Chondrocyte (in vitro differentiated cells): ENCODE measurements at places on chromosomes 4 and X. TPM values are rescaled to one million over a fixed set of nuclear protein-coding genes. Genes with fewer than 3 reads are reported as not detected.
A peak's percentile ranks its signal among the peaks of the same experiment; 100 is the strongest.

DNA sequence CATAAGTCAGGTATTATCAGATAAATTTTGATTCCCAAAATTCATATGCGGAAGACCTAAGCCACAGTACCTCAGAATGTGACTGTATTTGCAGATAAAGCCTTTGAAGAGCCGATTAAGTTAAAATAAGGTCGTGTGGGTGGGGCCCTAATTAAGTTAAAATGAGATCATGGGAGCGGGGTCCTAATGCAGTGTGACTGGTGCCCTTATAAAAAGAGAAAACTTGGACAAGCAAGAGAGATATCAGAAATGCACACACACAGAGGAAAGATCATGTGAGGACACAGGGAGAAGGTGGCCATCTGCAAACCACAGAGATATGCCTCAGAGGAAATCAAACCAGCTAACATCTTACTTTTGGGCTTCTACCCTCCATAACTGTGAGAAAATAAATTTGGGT lies 236.1 kb downstream of the FBXO8 start:
- DNase-seq, result no peak

NRK gene
- total RNA-seq, result 12.7 to 30.6 TPM (median 13.1 TPM) in 3 replicates

GRCh38 chr4:159420162-159421057 lies 317.5 kb downstream of the RAPGEF2 start:
- DNase-seq, result no peak

DNA sequence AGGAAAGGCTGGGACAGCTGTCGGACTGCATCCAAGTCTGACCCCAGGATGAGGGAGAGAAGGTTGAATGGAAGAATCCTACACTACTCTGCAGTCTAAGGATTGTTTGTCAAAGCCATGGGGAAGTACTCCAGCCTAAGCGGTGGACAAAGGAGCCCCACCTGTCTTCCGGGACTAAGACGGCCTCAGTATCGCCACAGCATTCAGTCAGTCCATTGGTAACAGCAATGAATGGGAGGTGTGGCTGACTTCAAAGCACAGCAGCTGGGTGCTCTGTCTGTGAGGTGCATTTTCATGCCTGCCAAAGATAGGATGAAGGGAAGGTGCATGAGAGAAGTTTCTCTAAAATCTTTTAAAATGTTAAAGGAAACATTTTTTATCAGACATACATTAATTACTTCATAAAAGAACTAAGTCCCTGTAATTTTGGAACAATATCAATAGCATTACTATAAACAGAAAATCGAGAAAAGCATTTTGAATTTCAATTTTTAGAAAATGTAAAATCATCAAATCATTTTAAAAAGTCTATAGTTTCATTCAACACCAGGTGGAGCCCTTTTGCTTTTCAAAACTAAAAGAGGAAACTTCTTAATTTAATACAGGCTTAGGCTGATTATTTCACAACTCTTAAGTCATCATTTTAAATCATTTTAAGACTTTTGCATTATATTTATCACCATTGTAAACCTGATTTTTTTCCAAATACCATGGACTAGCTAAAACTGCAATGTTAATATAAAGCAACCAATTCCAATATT lies 27.6 kb upstream of the INTU start:
- DNase-seq, result no peak

TMEM35A gene
- 0.62 to 0.92 TPM (median 0.85 TPM) in 3 replicates for total RNA-seq

CXCL5 gene
- 0.22 TPM in 1 of 3 replicates, not detected in the others for total RNA-seq

DNA sequence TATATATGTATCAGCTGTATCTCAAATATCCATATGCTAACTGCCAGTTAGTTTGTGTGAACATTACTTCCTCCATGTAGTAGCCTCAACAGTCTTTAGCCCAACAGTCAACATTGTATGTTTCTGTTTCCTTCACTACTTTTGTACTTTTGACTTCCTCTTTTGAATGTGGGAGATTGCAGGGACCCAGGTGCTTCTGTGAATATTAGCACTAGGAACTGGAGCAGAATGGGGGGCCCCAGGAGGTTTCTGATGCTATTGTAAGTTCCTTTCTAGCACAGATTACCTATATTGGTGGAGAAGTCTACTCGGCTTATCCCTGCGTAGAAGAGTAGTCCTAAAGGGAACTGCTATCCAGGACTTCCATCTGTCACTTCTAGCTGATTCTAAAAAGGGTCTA lies 2.3 kb downstream of the PLAC8 start:
- DNase-seq, result no peak

SYTL5 gene
- total RNA-seq, result 0.26 to 0.92 TPM (median 0.27 TPM) in 3 replicates

DNA sequence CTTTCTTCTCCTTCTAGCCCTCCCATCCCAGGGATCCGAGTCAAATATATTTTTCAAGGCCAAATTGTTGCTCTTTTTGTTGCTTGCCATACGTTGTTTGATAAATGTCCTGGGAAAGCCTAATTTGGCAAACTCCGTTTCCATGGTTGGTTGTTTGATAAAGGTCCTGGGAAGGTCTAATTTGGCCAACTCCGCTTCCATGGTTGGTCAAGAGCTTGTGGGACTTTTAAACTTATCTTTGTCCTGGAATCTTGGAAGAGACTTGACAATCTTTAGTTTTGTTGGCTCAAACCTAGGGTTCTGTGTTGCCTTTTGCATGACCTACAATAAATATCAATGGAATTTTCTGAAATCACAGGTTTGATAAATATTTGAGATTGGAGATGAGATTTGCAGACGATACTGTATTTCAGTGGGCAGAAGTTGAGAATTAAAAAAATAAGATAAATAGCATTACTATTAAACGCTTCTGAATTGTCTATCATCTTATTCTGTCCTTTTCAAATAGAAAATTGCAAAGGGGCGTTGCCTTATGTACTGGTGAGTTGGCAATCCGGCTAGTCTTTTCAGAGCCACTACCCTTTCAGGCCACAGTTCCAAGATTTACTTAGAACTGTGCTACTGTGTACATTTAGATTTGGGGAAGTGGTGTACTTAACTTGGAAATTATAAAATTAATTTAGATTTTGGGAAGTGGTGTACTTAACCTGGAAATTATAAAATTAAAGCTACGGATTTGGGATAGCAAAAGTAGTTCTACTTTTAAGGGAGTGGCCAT lies 804 bp downstream of the OSTC start:
- no peak for DNase-seq

PRDM5 gene
- 9.3 to 14.0 TPM (median 10.6 TPM) in 3 replicates for total RNA-seq

- DNase-seq, result no peak
Measured at GRCh38 chrX:29728639-29729038, 486.7 kb upstream of the MAGEB2 start.

DNA sequence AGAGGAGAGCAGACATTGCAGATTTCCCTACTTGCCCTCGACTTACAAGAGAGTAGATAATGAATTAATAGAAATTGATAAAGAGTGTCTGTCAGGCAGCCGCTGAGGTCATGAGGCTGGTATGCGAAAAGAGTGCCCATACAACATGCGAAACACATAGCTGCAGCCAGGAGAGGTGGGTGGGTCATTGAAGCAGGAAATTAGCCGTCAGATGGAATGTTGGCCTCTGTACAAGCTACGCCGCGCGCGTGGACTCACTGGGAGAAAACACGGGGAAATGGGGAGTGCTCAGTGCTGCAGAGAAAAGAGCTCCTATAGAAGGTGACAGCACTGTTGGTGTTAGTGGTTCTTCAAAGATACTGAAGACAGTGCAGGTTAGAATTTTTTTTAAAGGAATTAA lies 125.1 kb downstream of the RAPGEF2 start:
- DNase-seq, result no peak

GRCh38 chr4:4762909-4763821 lies 96.3 kb upstream of the MSX1 start:
- peak; percentile 43 for DNase-seq

PDZD4 gene
- total RNA-seq, result 24.8 to 27.2 TPM (median 25.4 TPM) in 3 replicates

DNA sequence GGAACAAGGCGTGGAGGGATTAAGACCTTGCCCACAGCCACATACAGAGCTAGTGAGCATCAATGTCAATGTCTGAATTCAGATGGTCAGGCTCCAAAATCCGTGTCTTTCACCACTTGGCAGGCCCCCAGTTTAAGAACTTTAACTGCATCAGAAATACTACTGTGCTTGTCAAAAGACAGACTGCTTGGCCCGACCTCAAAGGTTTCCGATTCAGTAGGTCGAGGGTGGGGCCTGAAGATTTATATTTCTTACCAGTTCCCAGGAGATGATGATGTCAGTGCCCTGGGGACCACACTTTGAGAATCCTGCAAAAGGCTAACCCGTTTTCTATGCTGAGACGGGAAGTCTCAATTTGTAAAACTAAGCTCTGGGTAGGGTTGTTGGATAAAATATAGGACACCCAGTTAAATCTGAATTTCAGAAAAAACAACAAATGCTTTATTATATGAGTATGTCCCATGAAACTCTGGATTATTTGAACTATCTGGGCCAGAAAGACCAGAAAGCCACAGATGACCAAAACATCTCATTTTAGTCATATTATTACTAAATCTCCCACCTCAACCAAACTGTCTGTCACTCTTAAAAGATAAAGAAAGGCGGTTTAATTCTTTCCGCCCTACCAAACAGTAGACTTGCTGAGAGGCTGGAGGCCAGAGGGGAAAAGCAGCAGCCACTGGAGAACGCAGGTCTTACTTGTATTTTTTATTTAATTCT lies 42.7 kb downstream of the GATB start:
- no peak for DNase-seq

DNA sequence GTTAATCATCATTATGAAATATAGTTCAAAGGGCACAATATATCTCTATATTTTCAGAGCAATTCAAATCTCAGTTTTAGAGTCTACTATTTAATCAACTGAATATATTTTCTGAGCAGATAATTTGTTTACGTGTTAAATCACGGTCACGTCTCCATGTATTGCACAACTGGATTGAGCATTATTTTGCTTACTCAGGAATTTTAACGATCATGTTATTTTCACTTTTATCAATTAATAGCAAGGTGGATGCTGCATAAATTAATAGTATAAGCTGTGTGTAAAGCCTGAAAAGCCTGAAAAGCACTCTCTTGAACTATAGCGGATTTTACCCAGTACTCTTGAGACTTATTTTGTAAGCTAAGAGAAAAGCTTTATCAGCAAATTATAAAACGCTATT lies 374.9 kb downstream of the MAGEB5 start:
- no peak for DNase-seq

GRCh38 chr4:122728856-122729255 lies 3.6 kb upstream of the BBS12 start:
- DNase-seq, result no peak

SORCS2 gene
- 9.4 to 21.7 TPM (median 10.9 TPM) in 3 replicates for total RNA-seq
